ENCODE measurements at places on chromosomes 12 and 14. TPM values are rescaled to one million over a fixed set of nuclear protein-coding genes. Genes with fewer than 3 reads are reported as not detected.

Gene LRRC9
- not detected for total RNA-seq

Gene PLCZ1
- not detected for total RNA-seq

Gene OTUB2
- total RNA-seq: 3.0 TPM

Gene ASB8
- total RNA-seq: 14.0 TPM

Gene FSCB
- not detected for total RNA-seq

Gene USP5
- 79.3 TPM for total RNA-seq

Gene PRB3
- total RNA-seq: not detected

Gene STAB2
- not detected for total RNA-seq

Gene SSTR1
- total RNA-seq: not detected

Gene STAC3
- 0.61 TPM for total RNA-seq

Gene RFLNA
- total RNA-seq: not detected

Gene DCD
- not detected for total RNA-seq

Gene CISTR
- not detected for total RNA-seq

Gene CFAP251
- total RNA-seq: 0.96 TPM

Gene CCDC184
- 3.2 TPM for total RNA-seq

Gene MUCL1
- not detected for total RNA-seq

Gene PAX9
- total RNA-seq: 2.0 TPM

Gene RHOJ
- not detected for total RNA-seq

Gene CRACR2A
- total RNA-seq: 1.4 TPM

Gene ST8SIA1
- not detected for total RNA-seq

Gene CLEC2B
- total RNA-seq: 1.3 TPM

Gene FGD4
- 9.6 TPM for total RNA-seq

Gene PCBP2
- 590 TPM for total RNA-seq

Gene LRRC23
- total RNA-seq: 18.3 TPM

Gene RNASE1
- total RNA-seq: not detected

Gene PNMA1
- 59.4 TPM for total RNA-seq

Gene CSRP2
- total RNA-seq: 20.7 TPM

Gene IGF1
- total RNA-seq: not detected

Gene RNU4-1
- not detected for total RNA-seq

Gene APEX1
- 252 TPM for total RNA-seq

Gene KRT8
- total RNA-seq: 4,836 TPM

Data from A549 treated with Mapracorat at 1 μM for 4 hours (cell line).